Endothelial cell of umbilical vein (primary cell): ENCODE measurements at places on chromosomes 16 and 17. TPM values are rescaled to one million over a fixed set of nuclear protein-coding genes. Genes with fewer than 3 reads are reported as not detected.

The ST6GALNAC2 gene
- total RNA-seq: 0.69 and 1.7 TPM in 2 replicates

The SAP30BP gene
- total RNA-seq: 143 and 151 TPM in 2 replicates

The BIRC5 gene
- total RNA-seq: 74.6 and 85.8 TPM in 2 replicates

The ZNF207 gene
- 206 and 209 TPM in 2 replicates for total RNA-seq

The HYDIN gene
- total RNA-seq: not detected in 2 replicates

The HBQ1 gene
- total RNA-seq: not detected in 2 replicates

The DOC2B gene
- total RNA-seq: 0.05 and 0.22 TPM in 2 replicates

The LGALS9B gene
- not detected in 2 replicates for total RNA-seq

The SCGB1C2 gene
- not detected in 2 replicates for total RNA-seq

The CDH13 gene
- 98.5 and 124 TPM in 2 replicates for total RNA-seq

The SLFN12L gene
- total RNA-seq: not detected in 2 replicates

The EIF1 gene
- total RNA-seq: 814 and 839 TPM in 2 replicates

The ZNF75A gene
- 28.0 and 28.4 TPM in 2 replicates for total RNA-seq

The OR4D1 gene
- not detected in 2 replicates for total RNA-seq

The LRRC37A3 gene
- total RNA-seq: 7.1 and 16.1 TPM in 2 replicates

The NAGPA gene
- 26.3 and 29.9 TPM in 2 replicates for total RNA-seq

The CYB561 gene
- total RNA-seq: 71.1 and 72.4 TPM in 2 replicates

The CCDC137 gene
- total RNA-seq: 32.2 and 32.7 TPM in 2 replicates

The ASGR2 gene
- not detected in 2 replicates for total RNA-seq

The CDC6 gene
- total RNA-seq: 49.9 and 55.2 TPM in 2 replicates

The TBC1D26 gene
- not detected in 2 replicates for total RNA-seq

The HOXB1 gene
- total RNA-seq: not detected in 2 replicates

The HOXB7 gene
- total RNA-seq: 24.5 and 29.8 TPM in 2 replicates

The HSD11B2 gene
- total RNA-seq: not detected in 2 replicates

The TBC1D3H gene
- total RNA-seq: 1.4 TPM in 1 of 2 replicates, not detected in the other

The MYO15A gene
- total RNA-seq: 0.46 and 0.82 TPM in 2 replicates

The TERB1 gene
- not detected in 2 replicates for total RNA-seq

The TEKT3 gene
- not detected in 2 replicates for total RNA-seq

The DPEP3 gene
- not detected in 2 replicates for total RNA-seq

The DNAI2 gene
- total RNA-seq: not detected in 2 replicates

The SYNGR3 gene
- total RNA-seq: 0.81 and 0.95 TPM in 2 replicates

The KRTAP2-3 gene
- total RNA-seq: not detected in 2 replicates

The DNAAF1 gene
- total RNA-seq: not detected in 2 replicates

The DLX3 gene
- total RNA-seq: not detected in 2 replicates

The TP53TG3B gene
- total RNA-seq: not detected in 2 replicates

The C16orf92 gene
- total RNA-seq: not detected in 2 replicates

The CDIP1 gene
- total RNA-seq: 22.4 and 33.9 TPM in 2 replicates

The KRTAP4-5 gene
- total RNA-seq: not detected in 2 replicates

The SMPD3 gene
- not detected in 2 replicates for total RNA-seq

The MT1M gene
- total RNA-seq: 1.8 and 4.6 TPM in 2 replicates

The SLC9A5 gene
- total RNA-seq: 2.8 and 4.2 TPM in 2 replicates

The NAA60 gene
- total RNA-seq: 42.9 and 45.7 TPM in 2 replicates
